Activated CD4-positive, CD25-positive, alpha-beta regulatory T cell treated with anti-CD3 and anti-CD28 coated beads, Interleukin-2, amount 50 U/mL, for 24 hours (primary cell): ENCODE measurements at places on chromosomes 11 and 22.

DNA sequence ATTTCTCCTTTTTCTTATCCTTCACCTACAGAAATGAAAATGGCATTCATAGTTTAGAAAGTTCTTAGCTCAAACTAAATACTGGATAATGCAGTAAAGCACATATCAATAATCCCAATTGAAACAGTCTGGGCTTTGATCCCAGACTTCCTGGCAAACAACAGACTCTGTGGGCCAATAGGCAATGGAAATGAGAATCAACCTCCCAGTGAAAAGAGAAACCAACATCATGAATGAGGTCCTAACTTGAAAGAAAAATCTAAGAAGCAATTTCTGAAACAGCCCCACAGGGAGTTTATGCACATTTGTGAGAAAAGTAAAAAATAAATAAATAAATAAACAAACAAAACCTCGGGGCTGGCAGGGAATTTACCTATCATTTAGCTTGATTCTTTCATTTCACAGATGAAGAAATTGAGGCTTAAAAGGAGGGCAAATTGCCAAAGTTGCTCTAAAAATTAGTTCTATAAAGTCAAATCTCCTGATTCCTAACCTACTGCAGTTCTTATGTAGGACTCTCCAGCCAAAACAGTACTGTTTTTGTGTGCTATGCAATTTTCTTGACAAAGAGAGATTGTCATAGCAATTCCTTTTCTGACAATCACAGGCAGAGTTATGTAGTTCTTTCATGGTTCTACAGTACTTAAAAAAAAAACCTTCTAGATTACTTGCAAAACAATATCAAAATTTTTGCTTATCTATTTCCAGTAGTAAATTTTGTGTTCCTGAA, 265.8 kb downstream of the GRM5 start:
- ATAC-seq, result no peak

DNA sequence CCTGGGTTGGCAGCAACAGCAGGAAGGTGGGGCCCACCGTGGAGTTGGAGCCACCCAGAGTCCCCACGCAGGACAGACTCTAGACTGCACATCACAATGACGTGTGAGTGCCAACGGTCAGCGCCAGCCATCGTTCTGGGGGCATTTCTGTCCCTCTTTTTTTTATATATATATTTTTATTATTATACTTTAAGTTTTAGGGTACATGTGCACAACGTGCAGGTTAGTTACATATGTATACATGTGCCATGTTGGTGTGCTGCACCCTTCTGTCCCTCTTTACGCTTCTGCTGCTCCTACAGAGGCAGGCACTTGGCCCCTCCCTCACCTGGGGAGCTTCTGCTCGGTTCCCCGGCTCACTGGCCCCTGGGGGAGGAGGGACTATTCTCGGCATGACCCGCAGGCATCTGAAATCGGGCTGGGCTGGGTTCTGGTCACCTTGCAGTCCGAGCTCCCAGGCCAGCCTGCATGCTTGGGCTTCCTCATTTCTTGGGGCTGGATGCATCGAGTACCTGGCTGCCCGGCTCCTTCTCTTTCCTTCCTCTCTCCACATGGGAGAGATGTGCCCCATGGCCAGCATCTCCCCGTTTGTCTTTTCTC, 787.4 kb downstream of the TBC1D22A start:
- ATAC-seq, result no peak

- ATAC-seq, result no peak
Observed at GRCh38 chr11:129613071-129613470, 202.6 kb upstream of the TMEM45B start.

GRCh38 chr11:126628790-126629621, 273.5 kb downstream of the ST3GAL4 start:
- no peak for ATAC-seq

DNA sequence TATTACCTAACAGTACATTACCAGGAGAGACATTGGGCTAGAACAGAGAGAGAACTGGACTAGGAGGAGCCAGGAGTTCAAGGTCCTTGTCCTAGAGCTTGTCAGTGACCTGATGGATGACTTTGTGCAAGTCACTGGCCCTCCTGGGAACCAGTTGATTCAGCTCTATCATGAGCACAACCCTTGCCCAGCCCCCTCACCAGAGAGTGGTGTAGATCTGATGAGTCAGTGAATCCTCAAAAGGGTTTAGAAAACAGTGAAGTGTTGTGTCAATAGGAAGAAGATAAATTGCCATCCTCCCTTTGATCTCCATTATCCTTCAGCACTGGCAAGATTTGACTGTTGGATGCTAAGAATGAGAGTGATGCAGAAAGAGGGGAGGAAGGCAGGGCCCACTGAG, 24.3 kb downstream of the NEU3 start:
- no peak for ATAC-seq

- no peak for ATAC-seq
Observed at GRCh38 chr22:29055192-29055830, 6.3 kb downstream of the C22orf31 start.

- no peak for ATAC-seq
Observed at GRCh38 chr22:37697538-37697835, 639 bp downstream of the TRIOBP start.
